Esophagus squamous epithelium (tissue), 5 donors: ENCODE measurements at places on chromosomes 4 and X. TPM values are rescaled to one million over a fixed set of nuclear protein-coding genes. Genes with fewer than 3 reads are reported as not detected.

The RRH gene
- total RNA-seq, result 0.18 TPM

The KANTR gene
- 5.4 TPM for total RNA-seq

The NR3C2 gene
- 1.2 TPM for total RNA-seq

The SCML2 gene
- total RNA-seq, result 2.4 TPM

The JAKMIP1 gene
- 1.0 TPM for total RNA-seq

The FAM236C gene
- not detected for total RNA-seq

GRCh38 chr4:97104006-97104405 lies 1039.3 kb downstream of the STPG2 start:
- H3K4me1 ChIP-seq, result no peaks in the 10 kb centered on the region
- no peaks in the 10 kb centered on the region for H3K36me3 ChIP-seq
- H3K4me3 ChIP-seq, result no peak overlapping the region

DNA sequence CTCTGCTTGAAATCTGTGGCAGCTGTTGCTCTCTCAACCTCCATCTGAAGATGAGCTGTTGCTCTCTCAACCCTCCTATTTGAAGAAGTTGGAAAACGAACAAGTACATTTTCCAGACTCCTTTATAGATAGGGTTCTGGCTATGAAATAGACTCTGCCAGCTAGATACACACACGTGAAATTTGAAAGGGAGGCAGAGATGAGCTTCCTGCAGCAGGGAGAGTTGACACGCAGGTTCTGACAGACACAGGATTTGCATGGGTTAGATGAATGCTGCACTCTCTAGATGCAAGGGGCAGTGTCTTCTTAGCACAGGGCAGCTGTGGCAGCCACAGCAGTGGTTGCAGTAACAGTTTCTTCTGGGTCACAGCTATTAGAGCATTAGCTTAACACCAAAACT lies 8.0 kb upstream of the PYURF start:
- no peaks in the 10 kb centered on the region for H3K27me3 ChIP-seq
- DNase-seq, result no peak
- H3K36me3 ChIP-seq, result no peaks in the 10 kb centered on the region
- no peak overlapping the region for H3K4me3 ChIP-seq
- H3K4me1 ChIP-seq, result no peaks in the 10 kb centered on the region

GRCh38 chr4:128322986-128323385 lies 35.4 kb upstream of the PGRMC2 start:
- no peak for DNase-seq
- no peaks in the 10 kb centered on the region for H3K4me1 ChIP-seq
- no peak overlapping the region for H3K4me3 ChIP-seq
- no peaks in the 10 kb centered on the region for H3K27me3 ChIP-seq
- H3K27ac ChIP-seq, result no peak overlapping the region

GRCh38 chr4:98919996-98920395 lies 8.9 kb downstream of the EIF4E start:
- H3K36me3 ChIP-seq, result no peaks in the 10 kb centered on the region
- H3K27me3 ChIP-seq, result no peaks in the 10 kb centered on the region
- no peak overlapping the region for H3K27ac ChIP-seq
- no peak overlapping the region for H3K4me3 ChIP-seq
- no peak for DNase-seq
- H3K4me1 ChIP-seq, result peaks cover 25% of the 10 kb centered on the region
